Liver (tissue), 10 donors: ENCODE measurements at places on chromosomes 1 and 21. TPM values are rescaled to one million over a fixed set of nuclear protein-coding genes. Genes with fewer than 3 reads are reported as not detected.

Gene CASQ1
- polyA plus RNA-seq, result not detected

DNA sequence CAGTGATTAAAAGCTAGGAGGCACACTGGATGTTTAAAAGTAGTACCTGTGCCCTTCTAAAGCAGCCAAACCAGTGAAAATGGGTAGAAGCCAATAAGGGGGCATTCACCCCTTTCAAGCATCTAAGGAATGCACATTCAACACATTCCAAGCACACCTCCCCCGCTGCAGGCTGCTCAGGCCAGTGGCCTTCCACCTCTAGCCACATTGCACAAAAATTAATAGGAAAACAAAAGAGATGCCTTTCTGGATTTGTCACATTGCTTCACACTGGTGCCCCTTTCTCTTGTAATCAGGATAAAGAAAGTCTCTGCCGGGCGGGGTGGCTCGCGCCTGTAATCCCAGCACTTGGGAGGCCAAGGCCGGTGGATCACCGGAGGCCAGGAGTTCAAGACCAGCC lies 834.0 kb downstream of the USP25 start:
- no peaks in the 10 kb centered on the region for H3K4me1 ChIP-seq
- no peaks in the 10 kb centered on the region for H3K27me3 ChIP-seq
- H3K36me3 ChIP-seq, result peaks cover 1% of the 10 kb centered on the region
- H3K4me3 ChIP-seq, result no peak overlapping the region
- no peak for DNase-seq
- peak overlapping the region; percentile 7 for H3K27ac ChIP-seq

DNA sequence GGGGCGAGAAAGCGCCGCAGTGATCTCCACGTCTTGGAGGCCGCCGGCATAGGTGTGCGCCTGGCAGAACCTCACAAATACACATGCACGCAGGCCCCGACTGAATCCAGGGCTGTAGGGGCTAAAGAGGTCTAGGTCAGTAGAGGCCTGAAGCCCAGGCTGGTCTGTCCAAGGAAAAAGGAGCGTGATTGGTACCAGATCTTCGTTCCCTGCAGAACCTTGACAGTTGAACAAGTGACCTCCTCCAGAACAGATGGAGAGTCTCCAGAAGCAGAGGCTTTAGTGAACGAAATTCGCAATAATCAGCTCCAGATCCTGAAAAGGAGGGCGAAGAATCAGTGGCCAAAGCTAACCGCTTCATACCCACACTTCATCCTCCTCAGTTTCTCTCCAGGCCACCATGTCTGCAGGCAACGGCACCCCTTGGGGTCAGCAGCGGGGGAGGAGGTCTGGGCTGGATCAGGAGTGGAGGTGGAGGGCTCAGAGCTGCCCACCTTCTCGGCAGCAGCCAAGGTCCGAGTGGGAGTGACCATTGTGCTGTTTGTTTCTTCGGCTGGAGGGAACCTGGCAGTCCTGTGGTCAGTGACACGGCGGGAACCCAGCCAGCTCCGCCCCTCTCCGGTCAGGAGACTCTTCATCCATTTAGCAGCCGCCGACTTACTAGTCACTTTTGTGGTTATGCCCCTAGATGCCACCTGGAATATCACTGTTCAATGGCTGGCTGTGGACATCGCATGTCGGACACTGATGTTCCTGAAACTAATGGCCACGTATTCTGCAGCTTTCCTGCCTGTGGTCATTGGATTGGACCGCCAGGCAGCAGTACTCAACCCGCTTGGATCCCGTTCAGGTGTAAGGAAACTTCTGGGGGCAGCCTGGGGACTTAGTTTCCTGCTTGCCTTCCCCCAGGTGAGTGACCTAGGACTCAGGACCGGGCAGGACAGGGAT lies 749 bp upstream of the PEX11B start:
- H3K27me3 ChIP-seq, result no peaks in the 10 kb centered on the region
- DNase-seq, result peak; percentile 68
- H3K4me3 ChIP-seq, result peak overlapping the region; percentile 96
- H3K4me1 ChIP-seq, result peaks cover 12% of the 10 kb centered on the region
- H3K36me3 ChIP-seq, result peaks cover 5% of the 10 kb centered on the region
- peak overlapping the region; percentile 93 for H3K27ac ChIP-seq

- H3K27ac ChIP-seq, result no peak overlapping the region
- H3K27me3 ChIP-seq, result no peaks in the 10 kb centered on the region
- H3K4me1 ChIP-seq, result no peaks in the 10 kb centered on the region
- H3K36me3 ChIP-seq, result no peaks in the 10 kb centered on the region
These were observed 51.3 kb downstream of the MAP10 start for GRCh38 chr1:232856541-232856940.

GRCh38 chr1:43573066-43573800 lies 42.5 kb downstream of the PTPRF start:
- H3K4me1 ChIP-seq, result no peaks in the 10 kb centered on the region
- DNase-seq, result no peak
- H3K36me3 ChIP-seq, result no peaks in the 10 kb centered on the region
- no peak overlapping the region for H3K27ac ChIP-seq
- no peaks in the 10 kb centered on the region for H3K27me3 ChIP-seq

- no peak for DNase-seq
- H3K4me1 ChIP-seq, result peaks cover 30% of the 10 kb centered on the region
- H3K27ac ChIP-seq, result peak within 1 kb of the TSS; percentile 96
- no peaks in the 10 kb centered on the region for H3K27me3 ChIP-seq
- H3K36me3 ChIP-seq, result peaks cover 7% of the 10 kb centered on the region
- peak within 1 kb of the TSS; percentile 92 for H3K4me3 ChIP-seq
These were observed at the start of gene MCM3AP for GRCh38 chr21:46285206-46285661. Gene MCM3AP (minus strand): TSS chr21:46285611. CDS start chr21:46285286, 325 bp downstream.

DNA sequence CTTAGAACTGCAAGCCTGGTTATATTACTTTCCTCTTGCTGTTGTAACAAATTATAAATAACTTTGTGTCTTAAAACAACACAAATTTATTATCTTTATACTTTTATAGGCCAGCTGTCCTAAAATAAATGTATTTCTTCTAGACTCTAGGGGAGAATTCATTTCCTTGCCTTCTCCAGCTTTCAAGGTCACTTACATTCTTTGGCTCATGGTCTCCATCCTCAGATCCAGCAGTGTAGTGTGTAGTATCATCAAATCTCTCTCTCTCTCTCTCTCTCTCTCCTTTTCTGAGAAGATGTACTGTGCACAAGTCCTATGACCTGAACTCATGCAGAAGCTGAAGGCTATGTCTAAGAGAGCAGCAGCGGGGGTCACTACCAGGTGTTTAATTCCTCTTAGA lies 1510.6 kb downstream of the MRPL39 start:
- no peak for DNase-seq
- H3K27me3 ChIP-seq, result no peaks in the 10 kb centered on the region
- H3K4me3 ChIP-seq, result no peak overlapping the region

DNA sequence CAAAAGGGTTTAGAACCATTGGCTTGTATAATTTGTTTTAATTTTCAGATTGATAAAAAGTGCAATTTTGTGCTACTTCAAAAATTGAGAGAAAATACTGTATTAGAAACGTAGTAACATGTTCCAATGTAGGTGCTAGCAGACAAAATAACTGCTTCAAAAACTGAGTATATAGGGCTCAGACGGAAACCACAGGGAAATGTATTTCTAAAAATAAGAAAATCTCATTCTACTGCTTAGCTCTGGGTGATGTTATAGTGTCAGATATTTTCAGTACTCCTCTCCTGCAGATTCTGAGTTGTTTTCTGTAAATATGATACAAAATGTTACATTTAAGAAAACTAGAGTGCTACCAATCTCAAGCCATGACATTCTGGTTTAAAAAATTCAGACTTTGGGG lies 55.4 kb downstream of the KCNK2 start:
- H3K27ac ChIP-seq, result no peak overlapping the region
- H3K4me3 ChIP-seq, result no peak overlapping the region
- no peaks in the 10 kb centered on the region for H3K27me3 ChIP-seq
- DNase-seq, result no peak
- H3K4me1 ChIP-seq, result no peaks in the 10 kb centered on the region
- H3K36me3 ChIP-seq, result no peaks in the 10 kb centered on the region

GRCh38 chr1:229848752-229849677 lies 218.0 kb upstream of the GALNT2 start:
- no peak for DNase-seq
- no peaks in the 10 kb centered on the region for H3K27me3 ChIP-seq
- H3K36me3 ChIP-seq, result no peaks in the 10 kb centered on the region
- H3K4me1 ChIP-seq, result no peaks in the 10 kb centered on the region
- no peak overlapping the region for H3K4me3 ChIP-seq
- H3K27ac ChIP-seq, result no peak overlapping the region

DNA sequence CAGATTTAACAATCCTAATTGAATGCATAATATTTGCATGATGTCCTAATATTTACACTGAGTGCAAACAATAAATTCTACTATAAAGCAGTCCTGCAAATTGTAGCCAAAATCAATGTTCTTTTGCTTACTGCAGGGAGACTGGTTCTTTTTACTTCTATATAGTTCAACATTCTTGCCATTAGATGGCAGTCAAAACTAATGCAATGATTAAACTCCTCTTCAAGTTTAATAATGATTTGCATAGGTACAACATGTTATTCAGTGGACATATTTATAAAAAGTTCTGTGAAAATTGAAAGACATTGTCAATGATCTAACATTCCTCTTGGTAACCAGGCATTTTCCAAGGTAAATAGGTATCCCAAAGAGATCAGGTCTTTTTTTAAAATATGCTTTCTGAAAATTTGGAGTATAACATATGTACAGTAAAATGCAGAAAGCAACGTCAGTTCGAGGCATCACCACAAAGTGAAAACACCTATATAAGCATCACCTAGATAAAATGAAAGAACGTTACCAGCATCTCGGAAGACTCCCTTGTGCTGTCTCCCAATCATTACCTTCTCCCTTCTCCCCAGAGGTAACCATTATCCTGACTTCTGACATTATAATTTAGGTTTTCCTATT lies 9.8 kb upstream of the FNBP1L start:
- no peaks in the 10 kb centered on the region for H3K36me3 ChIP-seq
- H3K4me1 ChIP-seq, result peaks cover under 1% of the 10 kb centered on the region
- no peak for DNase-seq

GRCh38 chr1:162991444-162991843 lies 77.7 kb upstream of the RGS4 start:
- H3K27me3 ChIP-seq, result no peaks in the 10 kb centered on the region
- H3K4me3 ChIP-seq, result no peak overlapping the region
- no peak for DNase-seq
- no peaks in the 10 kb centered on the region for H3K4me1 ChIP-seq
- H3K36me3 ChIP-seq, result no peaks in the 10 kb centered on the region
- H3K27ac ChIP-seq, result no peak overlapping the region

GRCh38 chr1:212412374-212412773 lies 2.3 kb downstream of the PACC1 start:
- no peaks in the 10 kb centered on the region for H3K27me3 ChIP-seq
- no peaks in the 10 kb centered on the region for H3K36me3 ChIP-seq
- H3K4me1 ChIP-seq, result no peaks in the 10 kb centered on the region
- H3K27ac ChIP-seq, result no peak overlapping the region

DNA sequence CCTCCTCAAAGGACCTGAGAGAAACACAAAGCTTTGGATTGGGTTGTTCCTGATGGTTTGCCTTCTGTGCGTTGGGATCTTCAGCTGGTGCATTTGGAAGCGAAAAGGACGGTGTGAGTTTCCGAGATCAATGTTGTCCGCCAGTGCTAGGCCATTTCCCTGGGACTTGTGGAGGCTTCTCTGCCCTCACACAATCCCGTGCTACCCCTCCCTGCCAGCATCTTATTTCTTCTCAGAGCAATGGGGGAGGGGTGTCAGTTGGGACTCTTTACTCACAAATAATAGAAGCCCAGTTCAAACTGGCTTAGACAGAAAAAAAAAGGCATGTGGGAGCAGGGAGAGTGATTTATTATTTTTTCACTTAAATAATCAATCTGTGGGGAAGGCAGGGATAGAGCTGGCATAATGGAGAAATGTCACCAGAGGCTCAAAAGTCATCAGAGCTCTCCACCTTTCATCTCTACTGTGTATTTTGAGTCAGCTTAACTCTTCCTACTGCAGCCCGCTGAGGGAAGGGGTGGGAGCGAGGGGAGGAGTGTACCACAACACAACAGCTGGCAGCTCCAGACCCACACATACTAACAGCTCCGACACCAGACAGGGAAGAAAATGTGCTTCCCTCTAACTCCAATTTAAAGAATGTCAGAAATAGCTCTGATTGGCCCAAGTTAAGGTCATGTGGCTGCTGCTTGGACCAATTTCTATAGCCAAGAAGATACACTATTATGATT lies 22.4 kb downstream of the LY9 start:
- DNase-seq, result no peak
- H3K4me1 ChIP-seq, result no peaks in the 10 kb centered on the region
- H3K4me3 ChIP-seq, result no peak overlapping the region

- H3K4me3 ChIP-seq, result no peak overlapping the region
- H3K36me3 ChIP-seq, result no peaks in the 10 kb centered on the region
- H3K4me1 ChIP-seq, result no peaks in the 10 kb centered on the region
- no peak overlapping the region for H3K27ac ChIP-seq
- DNase-seq, result no peak
- no peaks in the 10 kb centered on the region for H3K27me3 ChIP-seq
These were observed 411.0 kb downstream of the CAMTA1 start for GRCh38 chr1:7196036-7196911.

GRCh38 chr1:4655674-4656532 lies 1.5 kb downstream of the AJAP1 start:
- peak overlapping the region; percentile 33 for H3K4me3 ChIP-seq
- peaks cover 8% of the 10 kb centered on the region for H3K4me1 ChIP-seq
- H3K36me3 ChIP-seq, result no peaks in the 10 kb centered on the region
- H3K27me3 ChIP-seq, result peaks cover 7% of the 10 kb centered on the region

- H3K27me3 ChIP-seq, result no peaks in the 10 kb centered on the region
- H3K36me3 ChIP-seq, result no peaks in the 10 kb centered on the region
- H3K4me1 ChIP-seq, result no peaks in the 10 kb centered on the region
- no peak for DNase-seq
- no peak overlapping the region for H3K27ac ChIP-seq
- no peak overlapping the region for H3K4me3 ChIP-seq
These were observed 97.9 kb upstream of the RGS1 start for GRCh38 chr1:192477630-192478029.

Gene NEGR1
- not detected for polyA plus RNA-seq

GRCh38 chr1:70043804-70044203 lies 161.6 kb downstream of the LRRC40 start:
- H3K36me3 ChIP-seq, result no peaks in the 10 kb centered on the region
- H3K27ac ChIP-seq, result no peak overlapping the region
- no peak overlapping the region for H3K4me3 ChIP-seq
- no peaks in the 10 kb centered on the region for H3K4me1 ChIP-seq

GRCh38 chr1:239617259-239617658 lies 230.9 kb downstream of the CHRM3 start:
- H3K36me3 ChIP-seq, result no peaks in the 10 kb centered on the region
- H3K4me3 ChIP-seq, result no peak overlapping the region
- no peak for DNase-seq
- H3K27ac ChIP-seq, result no peak overlapping the region

Gene OR6K6
- polyA plus RNA-seq, result not detected

DNA sequence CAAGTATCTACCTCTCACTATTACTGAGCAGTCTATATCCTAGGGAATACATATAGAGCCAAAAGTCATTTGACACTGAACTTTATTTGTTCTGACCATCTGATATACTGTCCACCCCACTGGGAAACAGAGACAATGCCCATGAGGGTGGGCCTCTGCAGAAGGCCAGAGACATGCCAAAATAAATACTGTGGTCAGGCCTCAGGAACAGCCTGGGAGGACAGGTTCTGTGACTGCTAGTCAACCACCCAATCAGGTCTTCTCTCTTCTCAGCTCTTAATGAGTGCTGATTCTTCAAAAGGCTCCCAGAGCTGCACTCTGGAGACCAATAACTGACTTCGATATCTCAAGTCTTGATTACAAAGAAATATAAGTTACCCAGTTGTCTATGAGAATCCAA lies 5.5 kb upstream of the ANKRD35 start:
- no peak overlapping the region for H3K4me3 ChIP-seq
- DNase-seq, result no peak
- H3K27ac ChIP-seq, result peak overlapping the region; percentile 77
- H3K4me1 ChIP-seq, result peaks cover 8% of the 10 kb centered on the region
- H3K36me3 ChIP-seq, result no peaks in the 10 kb centered on the region
- H3K27me3 ChIP-seq, result no peaks in the 10 kb centered on the region

Gene CD53
- 10.7 TPM for polyA plus RNA-seq

Gene AQP10
- not detected for polyA plus RNA-seq
